Fibroblast of skin of right quadriceps (primary cell): ENCODE measurements at places on chromosomes 4 and X.

DNA sequence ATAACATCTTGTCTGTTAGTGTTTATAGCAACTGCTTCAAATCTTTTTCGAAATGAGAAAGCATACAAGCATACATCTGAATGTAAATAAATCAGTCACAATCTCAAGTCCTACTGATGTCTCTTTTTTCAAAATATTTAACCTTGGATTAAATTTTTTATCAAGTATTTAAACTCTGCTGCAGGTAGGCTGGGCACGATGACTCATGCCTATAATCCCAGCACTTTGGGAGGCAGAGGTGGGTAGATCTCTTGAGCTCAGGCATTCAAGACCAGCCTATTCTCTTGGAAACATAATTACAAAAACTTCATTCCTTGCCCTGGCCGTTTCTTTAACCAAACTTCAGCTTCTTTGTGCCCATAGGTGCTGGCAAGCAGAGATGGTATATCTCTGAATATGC lies 540.3 kb upstream of the GALNT7 start:
- DNase-seq, result no peak

GRCh38 chrX:120999413-120999812 lies 13.9 kb upstream of the CT47A1 start:
- DNase-seq, result no peak

- DNase-seq, result peak; percentile 60
Measured at GRCh38 chr4:89316931-89317366, 9.3 kb upstream of the GPRIN3 start.

- DNase-seq, result peak; percentile 36
Measured at GRCh38 chr4:177975315-177975987, 533.2 kb upstream of the AGA start.

- DNase-seq, result no peak
Measured at GRCh38 chr4:120873554-120873953, 49.0 kb downstream of the PRDM5 start.
